Foreskin melanocyte (primary cell): ENCODE measurements at places on chromosomes 2 and 18.

DNA sequence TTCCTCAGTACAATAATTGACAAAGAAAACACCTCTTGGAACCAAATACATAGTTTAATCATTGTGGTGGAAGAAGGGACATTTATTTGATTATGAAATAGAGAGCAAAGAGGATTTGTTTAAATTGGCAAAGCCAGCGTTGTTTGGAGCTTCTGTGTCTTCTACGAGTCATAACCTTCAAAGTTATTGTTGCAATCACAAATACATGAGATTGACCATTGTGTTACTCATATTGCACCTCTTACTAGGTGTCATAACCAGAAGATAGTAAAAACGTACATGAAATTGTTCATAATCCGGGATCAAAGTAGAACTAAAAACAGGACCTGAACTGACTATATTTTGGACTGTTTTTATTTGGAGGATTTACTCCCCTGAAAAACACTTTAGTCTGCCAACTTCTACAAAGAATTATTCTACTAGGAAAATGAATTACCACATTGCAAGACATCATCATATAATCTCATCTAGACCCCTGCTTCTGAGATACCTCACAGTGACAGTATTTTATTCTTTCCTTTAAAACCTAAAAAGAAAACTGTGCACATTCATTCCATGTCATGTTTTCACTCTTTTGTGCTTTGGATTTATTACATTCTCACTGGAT lies 151.7 kb upstream of the KLF7 start:
- DNase-seq: no peak

DNA sequence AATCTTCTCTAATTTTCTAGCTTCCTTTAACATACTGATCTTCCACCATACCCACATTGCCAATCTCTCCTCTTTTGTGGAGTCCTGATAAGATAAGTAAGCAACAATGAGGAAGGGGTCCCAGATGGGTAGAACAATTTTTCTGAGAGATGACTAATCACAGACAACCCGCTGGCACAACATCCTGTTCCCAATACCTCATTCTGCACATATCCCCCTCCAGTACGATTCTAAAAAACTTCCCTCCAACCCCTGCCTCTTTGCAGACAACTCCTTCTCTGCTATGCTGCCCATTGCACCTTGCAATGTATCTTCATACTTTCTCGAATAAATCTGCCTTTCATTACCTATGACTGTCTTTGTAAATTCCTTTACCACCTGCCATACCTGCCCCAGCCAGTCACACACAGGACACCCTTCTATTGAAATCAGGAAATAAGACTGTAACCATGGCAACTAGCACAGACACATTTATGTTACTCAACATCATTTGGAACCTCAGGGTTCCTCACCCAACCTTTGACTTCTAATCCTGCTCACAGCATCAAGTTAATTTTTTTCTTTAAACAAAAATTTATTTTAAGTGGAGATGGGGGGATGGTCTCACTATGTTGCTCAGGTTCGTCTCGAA lies 7.4 kb upstream of the EXOC6B start:
- DNase-seq: no peak

DNA sequence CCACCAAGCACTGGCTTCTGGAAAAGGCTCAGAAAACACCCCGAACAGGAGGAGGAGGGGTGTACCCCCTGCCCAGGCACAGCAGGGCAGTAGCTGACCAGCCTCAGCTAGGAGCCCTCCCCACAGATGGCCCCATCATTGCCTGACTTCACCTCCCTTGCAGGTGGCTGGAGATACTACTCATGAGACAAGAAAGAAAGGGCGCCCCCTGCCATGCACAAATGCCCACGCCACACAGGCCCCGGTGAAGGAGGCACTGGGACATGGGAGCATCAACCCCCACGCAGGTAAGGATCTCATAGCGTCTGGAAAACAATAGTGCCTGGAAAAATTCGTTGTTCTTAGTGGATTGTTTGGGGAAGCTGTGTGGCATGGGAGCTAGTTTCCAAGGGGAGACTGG lies 240.6 kb downstream of the TFCP2L1 start:
- no peak for DNase-seq

GRCh38 chr18:75204269-75204731 lies 4.6 kb downstream of the PTGR3 start:
- DNase-seq: no peak

- DNase-seq: no peak
These were observed 44.5 kb downstream of the MYT1L start for GRCh38 chr2:2286592-2286991.

DNA sequence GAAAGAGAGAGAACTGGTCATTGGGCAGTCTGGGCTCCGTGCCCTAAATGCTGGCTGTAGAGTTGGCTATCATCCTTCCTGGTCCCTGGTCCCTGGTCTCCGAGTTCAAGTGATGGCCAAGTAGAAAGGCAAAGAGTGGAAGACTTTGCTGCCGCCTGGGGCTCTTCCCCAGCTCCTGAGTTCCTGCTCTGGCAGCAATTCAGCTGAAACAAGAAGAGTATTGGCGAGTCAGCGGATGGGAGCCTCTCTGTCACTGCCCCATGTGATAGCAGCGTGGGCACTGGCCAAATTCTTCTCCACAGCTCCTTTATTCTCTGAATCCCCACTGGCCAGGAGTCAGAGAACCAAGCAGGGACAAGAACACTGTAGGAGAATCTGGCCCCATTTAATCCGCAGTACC lies 351.0 kb upstream of the POU3F3 start:
- DNase-seq: peak; percentile 86

DNA sequence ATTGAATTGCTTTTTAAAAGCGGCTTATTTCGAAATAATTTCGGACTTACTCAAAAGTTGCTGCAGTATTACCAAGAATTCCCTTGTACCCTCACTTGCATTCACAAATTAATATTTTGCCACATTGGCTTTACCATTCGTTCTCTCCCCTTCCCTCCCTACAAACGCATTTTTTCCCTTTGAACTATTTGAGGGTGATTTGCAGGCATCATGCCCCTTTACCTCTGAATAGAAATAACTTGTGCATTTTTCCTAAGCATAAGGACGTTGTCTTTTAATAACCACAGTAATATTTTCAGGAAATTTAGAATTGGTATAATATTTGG lies 608 bp downstream of the CCDC138 start:
- DNase-seq: no peak

DNA sequence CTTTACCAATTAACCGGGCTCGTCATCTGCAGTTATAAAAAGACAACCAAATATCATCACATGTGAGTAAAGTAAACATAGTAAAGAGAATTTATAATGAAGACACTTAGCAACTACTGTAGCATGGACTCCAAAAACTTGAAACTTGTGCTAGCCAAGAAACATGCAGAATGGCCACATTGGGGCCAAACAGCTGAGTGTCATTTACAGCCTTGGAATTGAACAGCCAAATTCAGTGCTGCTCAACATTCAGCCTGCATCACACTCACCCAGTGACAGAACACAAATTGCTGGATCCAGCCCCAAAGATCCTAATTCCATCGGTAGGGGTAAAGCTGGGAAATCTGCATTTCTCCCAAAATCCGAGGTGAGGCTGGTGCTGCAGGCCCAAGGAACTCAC lies 224.8 kb upstream of the GYPC start:
- DNase-seq: no peak

DNA sequence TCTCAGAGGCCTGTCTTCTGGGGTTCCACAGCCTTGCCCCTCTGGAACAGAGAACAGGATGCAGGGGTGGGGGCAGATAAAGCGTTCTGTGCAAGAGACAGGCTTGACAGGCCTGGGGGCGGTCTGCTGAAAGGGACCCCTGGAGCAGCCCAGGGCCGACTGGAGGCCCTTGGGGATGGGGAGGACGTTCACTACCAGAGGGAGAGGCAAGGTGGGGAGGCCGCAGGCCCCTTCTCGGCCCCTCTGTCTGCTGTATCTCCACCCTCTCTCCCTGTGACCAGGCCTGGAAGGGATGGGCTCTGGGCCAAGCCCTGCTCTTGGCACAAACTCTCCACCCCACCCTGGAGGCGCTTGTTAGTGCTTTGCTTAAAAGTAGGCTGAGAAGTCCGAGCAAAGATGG lies 27.3 kb upstream of the INHBB start:
- no peak for DNase-seq

DNA sequence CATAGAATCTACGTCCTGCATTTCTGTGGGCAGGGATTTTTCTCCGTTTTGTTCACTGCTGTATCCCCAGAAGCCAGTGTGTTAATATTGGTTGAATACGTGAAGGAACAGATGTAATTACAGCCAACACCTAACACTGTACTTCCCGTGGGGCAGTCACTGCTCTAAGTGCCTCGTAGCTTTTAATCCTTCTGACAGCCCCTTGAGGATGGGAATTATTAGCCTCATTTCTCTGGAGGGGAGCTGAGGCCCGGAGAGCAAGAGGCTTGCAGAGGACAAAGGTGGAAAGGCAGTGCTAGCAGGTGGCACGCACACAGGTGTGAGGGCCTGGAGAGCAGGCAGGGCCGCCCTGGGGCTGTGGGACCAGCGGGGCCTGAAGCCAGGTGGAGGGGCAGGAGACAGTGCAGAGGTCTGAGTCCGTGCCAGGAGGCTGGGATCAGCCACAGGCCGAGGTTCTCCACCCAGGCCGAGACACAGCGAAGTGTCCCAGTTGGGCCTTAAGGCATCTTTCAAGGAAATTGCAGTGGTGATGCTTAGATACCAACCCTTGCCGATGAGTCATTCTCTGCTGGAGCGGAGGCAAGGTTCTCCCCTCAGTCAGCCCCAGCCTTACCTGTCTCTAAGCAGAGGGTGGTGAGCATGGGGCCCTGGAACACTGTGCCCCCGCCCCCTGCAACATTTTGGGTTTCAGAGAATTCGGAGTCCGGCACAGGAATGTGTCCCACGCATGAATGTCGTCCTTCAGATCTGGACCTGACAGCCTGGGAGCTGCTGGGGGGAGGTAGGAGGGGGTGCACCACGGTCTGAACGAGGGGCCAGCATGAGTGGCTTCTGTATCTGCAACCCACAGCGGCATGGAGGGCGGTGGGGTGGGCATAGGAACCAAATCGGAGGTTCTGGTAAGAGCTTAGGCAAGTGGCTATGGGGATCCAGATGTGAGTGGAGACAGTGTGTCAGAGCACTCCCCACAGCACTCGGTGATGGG lies 122.6 kb downstream of the GBX2 start:
- DNase-seq: no peak

- no peak for DNase-seq
These were observed 21.6 kb upstream of the GYPC start for GRCh38 chr2:126634273-126634861.

GRCh38 chr2:222942561-222942960 lies 81.7 kb downstream of the ACSL3 start:
- DNase-seq: no peak

- DNase-seq: no peak
These were observed 103.0 kb upstream of the FBXO11 start for GRCh38 chr2:48009256-48009655.

DNA sequence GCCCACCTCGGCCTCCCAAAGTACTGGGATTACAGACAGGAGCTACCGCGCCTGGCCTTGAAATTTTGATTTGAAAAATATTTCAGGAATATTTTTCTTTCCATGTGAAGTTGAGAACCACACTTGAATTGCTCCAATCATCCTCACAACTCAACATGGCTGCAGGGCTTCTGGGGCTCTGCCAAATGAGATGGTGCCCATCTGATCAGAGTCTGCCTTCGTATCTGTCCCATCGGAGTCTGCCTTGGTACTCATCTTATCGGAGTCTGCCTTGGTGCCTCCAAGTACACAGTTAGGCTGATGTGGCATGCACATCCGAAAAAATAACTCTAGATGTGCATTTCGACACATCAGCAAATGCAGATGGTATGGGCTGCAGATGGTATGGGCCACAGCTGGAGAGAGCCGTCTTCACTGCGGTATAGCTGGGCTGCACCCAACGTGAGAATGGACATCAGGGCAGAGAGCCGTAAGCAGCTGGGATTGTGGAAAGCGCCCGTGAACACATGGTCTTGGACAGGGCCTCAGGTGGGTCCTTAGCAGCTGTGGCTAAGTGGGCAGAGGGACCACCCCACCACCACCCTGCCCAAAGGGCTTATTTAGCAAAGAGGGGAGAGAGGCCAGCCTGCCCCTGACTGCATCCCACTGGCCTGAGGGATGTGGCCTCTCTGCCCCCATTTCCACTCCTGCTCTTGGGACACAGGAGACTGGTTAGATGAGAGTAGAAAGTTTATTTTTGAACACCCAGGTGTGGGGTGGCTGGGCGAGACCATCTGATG lies 52.1 kb upstream of the RBM44 start:
- no peak for DNase-seq

- DNase-seq: no peak
These were observed 874.9 kb downstream of the RNF144A start for GRCh38 chr2:7792031-7792651.

DNA sequence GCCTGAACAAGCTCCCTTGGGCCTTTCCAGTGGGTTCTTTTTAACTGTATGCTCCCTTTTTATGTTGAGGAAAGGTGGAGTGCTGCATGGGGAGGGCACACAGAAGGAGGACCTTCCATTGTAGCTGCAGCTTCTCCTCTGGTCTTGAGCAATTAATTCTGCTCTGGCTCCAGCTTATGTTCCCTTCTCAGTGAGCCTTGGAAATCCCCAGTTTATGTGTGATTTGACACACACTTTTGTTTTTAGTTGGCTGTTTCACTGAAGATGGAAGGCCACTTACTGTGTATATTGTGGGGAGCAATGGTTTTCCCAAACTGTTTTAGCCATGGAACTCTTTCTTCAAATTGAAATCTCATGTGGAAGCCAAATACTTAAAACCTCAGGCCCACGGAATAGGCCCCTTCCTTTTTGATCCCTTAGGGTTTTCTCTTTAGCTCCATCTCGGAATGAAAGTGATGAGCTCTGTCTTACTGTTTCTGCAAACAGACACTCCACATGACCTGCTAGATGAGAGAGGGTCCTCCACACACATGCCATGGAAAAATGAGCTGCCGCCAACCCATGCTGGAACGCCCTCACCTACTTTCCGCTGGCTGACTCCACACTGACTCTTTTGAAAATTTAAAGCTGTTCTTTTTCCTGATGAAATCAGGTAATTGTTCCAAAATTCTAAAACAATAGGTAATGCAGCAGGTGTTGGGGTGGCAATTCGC lies 280.9 kb upstream of the SIX2 start:
- no peak for DNase-seq

DNA sequence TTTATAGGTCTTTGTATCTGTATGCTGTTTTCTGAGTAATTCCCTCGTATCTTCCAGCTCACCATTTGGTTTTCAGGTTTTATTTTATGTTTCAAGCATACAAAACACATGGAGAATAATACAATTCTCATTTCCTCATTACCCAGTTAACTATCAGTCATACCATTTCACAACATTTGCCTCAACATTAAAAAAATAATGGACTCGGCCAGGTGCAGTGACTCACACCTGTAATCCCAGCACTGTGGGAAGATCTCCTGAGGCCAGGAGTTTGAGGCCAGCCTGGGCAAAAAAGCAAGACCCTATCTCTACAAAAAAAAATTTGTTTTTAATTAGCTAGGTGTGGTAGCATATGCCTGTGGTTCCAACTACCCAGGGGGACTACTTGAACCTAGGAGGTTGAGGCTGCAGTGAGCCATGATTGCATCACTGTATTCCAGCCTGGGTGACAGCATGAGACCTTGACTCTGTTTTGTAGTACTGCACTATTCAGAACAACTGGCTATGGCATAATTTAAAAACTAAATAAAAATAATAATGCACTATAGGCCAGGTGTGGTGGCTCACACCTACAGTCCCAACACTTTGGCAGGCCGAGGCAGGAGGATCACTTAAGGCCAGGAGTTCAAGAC lies 20.3 kb downstream of the NPC1 start:
- no peak for DNase-seq

- no peak for DNase-seq
These were observed 96.9 kb downstream of the SPP2 start for GRCh38 chr2:234147335-234147861.

- no peak for DNase-seq
These were observed 117.0 kb downstream of the CACNB4 start for GRCh38 chr2:151981886-151982285.
